ENCODE measurements at places on chromosomes 16 and 17.

DNA sequence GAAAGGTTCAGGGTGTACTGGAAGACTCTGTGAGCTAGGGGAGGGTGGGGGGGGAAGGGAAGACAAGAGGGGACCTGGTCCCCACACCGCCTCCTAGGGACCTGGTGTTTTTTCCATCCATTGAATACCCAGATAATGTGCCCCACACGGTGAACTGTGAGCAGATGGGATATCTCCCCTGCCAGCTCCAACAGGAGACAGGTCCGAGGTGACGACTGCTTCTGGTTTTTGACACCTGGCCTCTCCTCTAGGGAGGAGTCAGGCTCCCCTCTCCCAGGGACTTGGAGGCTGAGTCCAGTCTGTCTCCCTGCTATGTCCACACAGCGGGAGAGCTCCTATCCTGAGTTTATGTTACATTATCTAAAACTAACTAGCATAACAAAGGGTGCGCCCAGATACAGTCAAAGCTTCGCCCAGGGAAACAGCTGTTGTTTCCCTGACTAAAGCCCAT is 1.8 kb downstream of the MARVELD3 start:
- no peak for DNase-seq

- no peak for DNase-seq
Measured at GRCh38 chr17:42803074-42803883, 4.6 kb downstream of the CNTD1 start.

DNA sequence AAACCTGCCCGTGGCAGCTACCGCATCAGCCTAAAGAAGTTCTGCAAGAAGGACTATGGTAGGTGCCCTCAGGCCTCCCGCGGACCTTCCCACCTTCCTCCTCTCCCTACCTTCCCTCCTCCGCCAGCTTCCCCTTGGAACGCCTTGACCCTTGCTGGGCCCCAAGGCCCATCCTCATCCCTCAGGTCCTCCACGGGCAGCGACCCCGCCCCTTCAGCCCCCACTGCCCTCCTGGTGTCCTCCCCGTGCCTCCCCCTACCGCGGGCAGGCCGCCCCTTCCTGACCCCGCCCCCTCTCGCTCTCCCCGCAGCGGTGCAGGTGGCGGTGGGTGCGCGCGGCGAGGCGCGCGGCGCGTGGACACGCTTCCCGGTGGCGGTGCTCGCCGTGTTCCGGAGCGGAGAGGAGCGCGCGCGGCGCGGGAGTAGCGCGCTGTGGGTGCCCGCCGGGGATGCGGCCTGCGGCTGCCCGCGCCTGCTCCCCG is 1.4 kb upstream of the TBC1D24 start:
- no peak for DNase-seq

DNA sequence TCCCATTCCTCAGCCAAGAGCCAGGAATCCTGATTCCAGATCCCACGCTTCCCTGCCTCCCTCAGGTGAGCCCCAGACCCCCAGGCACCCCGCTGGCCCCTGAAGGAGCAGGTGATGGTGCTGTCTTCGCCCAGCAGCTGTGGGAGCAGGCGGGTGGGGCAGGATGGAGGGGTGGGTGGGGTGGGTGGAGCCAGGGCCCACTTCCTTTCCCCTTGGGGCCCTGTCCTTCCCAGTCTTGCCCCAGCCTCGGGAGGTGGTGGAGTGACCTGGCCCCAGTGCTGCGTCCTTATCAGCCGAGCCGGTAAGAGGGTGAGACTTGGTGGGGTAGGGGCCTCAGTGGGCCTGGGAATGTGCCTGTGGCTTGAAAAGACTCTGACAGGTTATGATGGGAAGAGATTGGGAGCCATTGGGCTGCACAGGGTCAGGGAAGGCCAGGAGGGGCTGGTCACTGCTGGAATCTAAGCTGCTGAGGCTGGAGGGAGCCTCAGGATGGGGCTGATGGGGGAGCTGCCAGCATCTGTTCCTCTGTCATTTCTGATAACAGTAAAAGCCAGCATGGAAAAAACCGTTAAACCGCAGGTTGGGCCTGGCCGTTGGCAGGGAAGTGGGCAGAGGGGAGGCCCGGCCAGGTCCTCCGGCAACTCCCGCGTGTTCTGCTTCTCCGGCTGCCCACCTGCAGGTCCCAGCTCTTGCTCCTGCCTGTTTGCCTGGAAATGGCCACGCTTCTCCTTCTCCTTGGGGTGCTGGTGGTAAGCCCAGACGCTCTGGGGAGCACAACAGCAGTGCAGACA is at the start of gene SPN:
TSS of gene SPN (plus strand) at position 232 of the 791 bp plus-strand sequence. CDS start at position 714, 482 bp downstream.
- DNase-seq = no peak

DNA sequence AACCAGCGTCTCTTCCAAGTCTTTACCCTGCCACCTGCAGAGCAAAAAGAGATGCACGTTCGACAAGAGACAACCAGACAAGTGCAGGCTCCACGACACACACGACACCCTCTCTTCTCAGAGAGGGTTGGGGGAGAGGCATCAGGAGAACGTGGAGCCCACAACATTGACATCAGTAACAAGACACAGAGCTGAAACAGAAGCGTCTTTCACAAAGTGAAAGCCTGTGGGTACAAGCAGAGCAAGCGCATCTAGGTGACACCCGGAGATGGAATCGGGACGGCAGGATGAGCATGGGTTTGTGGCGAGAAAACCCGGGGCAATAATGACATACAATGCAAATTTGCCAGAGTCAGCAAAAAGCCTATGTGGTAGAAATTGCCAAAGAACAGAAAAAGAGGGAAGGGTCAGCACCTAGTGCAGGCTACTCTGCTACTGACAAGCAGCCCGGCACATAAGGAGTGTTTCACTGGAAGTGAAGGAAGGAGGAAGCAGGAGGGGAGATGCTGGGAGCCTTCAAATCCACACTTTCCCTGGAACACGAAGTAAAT is 89.5 kb downstream of the CYTH1 start:
- no peak for DNase-seq

GRCh38 chr16:64282181-64282580 is 839.7 kb downstream of the CDH11 start:
- no peak for DNase-seq

DNA sequence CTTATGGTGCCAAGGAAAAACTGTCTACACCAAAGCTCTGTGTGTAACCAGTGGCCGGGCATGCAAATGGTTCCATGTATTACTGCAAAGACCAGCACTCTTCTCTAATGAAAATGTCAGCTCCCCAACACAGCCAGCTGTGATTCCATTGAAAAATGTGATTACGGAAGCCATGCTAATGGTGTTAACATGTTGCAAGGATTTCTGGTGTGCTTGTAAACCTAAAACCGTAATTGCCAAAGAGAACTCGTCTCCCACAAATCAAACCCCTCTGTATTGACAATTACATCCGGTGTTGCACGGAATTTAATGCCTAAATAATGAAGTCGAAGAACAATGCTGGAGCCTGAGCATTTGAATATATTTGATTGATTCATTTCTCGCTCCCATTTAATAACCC is 351.7 kb downstream of the NPIPA8 start:
- DNase-seq = no peak

DNA sequence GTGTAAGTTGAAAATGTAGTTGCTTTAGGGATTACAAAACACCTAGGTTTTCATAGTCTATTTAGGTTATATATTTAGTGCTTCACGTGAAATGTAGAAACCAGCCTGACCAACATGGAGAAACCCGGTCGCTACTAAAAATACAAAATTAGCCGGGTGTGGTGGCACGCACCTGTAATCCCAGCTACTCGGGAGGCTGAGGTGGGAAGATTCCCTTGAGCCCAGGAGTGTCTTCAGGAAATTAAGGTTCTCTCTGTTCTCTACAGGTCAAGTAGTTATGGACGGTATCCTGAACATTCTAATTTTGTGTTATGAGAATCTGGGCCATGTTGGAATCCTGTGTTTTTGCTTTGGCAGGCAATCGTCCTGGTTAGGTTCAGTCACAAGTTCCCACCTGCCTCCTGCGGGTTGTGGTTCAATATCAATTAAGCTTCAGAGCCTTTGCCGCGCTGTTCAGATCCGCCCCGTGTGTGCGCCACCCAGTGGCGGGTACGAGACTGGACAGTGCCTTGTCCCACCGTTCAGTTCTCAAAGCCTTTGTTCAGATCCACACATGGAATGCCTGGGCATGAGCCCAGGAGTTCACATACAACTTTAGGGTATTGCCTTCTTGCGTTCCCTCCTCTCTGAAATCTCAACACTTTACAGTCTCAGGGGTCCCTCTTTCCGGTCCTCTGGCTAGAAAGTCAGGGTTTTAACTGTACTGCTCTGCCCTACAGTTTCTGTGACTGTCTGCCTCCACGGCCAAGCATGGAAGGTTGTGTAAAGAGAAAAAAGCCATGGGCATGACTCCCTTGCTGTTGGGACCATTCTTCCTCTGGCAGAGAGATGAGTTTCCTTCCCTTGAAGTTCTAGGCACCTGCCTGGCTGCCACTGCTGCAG is 41.7 kb downstream of the HEATR6 start:
- peak; percentile 52 for DNase-seq

DNA sequence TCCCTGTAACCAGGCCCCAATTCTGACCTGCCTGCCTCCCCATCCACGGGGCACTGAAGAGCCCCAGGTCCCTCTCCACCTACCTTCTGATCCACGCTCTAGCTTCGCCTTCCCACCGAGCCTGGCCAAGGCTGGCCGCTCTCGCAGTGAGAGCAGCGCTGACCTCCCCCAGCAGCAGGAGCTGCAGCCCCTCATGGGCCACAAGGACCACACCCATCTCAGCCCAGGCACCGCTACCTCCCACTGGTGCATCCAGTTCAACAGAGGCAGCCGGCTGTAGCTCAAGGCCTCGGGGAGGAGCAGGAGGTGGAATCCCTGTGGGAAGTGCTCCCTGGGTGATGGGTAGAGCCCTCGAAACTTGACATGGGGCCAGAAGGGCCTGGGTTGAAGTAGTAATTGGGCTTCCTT is 8.4 kb upstream of the PLEKHG4 start:
- DNase-seq = no peak

DNA sequence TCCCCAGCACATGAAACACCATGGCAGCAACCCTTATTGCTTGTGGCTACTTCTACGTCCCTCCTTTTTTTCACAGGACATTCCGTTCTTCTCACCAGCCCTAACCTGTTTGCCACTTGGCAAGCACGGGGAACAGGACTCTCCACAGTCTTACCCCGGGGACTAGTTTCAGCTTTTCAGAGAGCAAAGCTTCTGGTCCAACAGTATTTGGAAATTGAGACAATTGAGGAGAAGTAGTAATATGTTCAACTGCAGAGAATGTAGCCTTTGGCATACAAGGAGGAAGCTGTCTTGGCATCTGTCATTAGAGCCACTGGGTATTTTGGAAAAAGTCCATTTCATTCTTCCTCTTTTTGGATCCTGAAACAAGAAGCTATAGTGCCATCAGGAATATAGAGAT is 65.7 kb downstream of the MAP2K6 start:
- no peak for DNase-seq

DNA sequence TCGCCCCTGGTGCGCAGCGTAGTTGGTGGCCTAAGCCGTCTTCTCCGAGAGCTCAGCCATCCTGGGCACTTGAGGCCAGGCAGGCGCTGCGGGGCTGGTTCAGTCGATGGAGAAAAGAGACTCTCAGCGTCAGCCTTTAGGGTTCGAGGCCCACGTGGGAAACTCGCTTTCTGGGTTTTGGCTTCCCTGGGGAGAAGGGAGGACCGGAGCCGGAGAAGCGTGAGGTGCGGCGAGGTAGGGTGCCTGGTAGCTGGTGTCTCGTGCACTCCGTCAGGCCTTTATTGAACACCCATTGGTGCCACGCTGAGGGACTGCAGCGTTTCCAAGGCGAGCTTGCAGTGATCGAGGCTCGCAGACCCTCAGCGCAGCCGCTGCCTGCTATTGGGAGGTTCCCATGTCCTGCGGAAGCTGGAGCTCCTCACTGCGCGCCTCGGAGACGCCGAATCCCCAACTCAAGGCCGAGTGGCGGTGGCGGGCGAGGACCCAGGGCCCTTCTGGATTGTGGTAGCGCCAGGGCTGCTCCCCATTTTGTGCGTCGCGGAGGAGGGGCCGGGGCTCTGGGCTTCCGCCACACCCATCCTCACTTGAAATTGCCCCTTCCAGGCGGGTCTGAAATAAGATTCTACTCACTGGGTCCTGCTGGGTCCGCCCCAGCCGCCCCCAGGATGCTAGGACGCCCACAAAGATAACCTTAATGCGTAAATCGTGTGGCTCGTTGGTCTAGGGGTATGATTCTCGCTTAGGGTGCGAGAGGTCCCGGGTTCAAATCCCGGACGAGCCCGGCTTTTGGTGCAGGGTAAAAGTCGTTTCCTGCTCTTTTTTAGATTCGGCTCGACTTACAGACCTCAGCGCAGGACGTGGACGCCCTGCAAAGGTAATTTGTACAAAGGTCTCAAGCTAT is 1.2 kb downstream of the OR1F1 start:
- peak; percentile 59 for DNase-seq

GRCh38 chr17:83121921-83122820 is 42.8 kb downstream of the METRNL start:
- no peak for DNase-seq

- DNase-seq = no peak
Measured at GRCh38 chr16:27795992-27796614, 246.2 kb downstream of the KATNIP start.

DNA sequence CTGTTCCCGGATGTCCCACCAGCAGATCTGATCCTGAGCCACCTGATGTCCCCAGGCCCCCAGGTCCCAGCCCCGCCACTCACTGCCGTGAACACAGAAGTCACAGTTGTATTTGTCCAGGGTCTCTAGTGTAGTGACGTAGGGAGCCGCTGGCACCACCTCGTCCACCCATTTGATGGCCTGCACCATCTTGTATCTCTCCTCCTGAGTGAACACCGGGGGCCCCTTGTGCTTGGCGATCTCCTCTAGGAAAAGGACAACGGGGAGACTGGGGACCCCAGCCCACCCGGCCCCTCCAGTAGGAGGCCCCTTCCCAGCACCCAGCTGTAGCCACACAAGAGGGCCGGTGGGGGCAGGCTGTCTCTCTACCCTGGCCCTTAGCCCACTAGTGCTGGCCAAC is 2.4 kb downstream of the PCYT2 start:
- no peak for DNase-seq

DNA sequence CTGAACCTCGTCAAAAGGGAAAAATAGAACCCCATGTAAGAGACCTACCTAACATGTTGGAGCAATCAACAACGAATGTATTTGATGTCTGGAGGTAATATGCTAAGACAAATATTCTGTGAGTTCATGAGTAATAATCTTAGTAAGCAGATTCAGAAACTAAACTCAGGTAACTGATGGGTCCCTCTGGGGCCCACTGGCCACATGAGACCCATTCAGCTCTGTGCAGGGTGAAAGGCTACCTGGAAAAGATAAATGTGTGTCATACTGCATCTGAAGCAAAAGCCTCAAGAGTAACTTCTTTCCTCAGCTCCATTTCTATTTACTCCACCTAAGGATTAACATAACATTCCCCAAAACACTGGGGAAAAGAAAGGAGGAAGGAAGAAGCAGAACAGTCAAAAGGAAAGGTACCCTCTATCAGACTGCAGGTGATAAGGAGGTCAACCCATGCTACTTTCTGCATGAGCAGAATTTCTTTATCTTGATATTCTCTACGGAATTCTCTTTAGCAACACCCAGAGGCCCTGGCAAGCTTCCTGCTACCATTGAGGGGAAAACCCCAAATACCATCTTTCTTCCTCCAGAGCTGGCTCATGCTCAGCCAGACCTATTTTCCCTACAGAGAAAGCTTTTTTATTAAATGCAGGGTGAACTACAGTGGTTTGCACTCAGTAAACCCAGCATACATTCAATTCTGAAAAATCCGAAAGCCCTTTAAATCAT is 37.7 kb upstream of the ABCA6 start:
- DNase-seq = no peak

GRCh38 chr16:54231336-54231735 is 55.3 kb downstream of the IRX3 start:
- no peak for DNase-seq

- DNase-seq = no peak
Measured at GRCh38 chr17:56613131-56613530, 19.6 kb downstream of the NOG start.

Data from activated T-cell treated with anti-CD3 and anti-CD28 coated beads for 24 hours (primary cell).